Stimulated activated CD4-positive, alpha-beta T cell treated with anti-CD3 and anti-CD28 coated beads, Interleukin-12 subunit alpha, Interleukin-12 subunit beta, amount 100 ng/mL, for 24 hours (primary cell): ENCODE measurements at places on chromosomes 4 and X.

DNA sequence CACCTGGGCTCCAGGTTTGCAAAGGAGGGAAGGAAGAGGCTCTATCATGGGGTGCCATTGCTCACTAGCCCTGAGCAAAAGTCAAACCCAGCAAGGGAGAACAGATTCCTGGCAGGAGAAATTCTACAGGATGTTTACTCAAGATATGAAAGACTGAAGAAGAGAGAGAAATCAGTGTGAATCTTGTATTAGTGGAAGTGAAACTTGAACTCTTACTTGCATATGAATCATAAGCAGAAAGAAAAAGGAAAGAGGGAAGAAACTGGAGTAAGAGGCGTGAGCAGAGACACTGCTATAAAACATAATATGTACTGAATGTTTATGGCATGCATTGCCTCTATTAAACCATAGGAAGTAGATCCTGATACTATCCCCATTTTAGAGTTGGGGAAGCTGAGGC, 60.9 kb downstream of the C4orf46 start:
- DNase-seq, result no peak

GRCh38 chr4:170652571-170652970, 562.8 kb upstream of the AADAT start:
- DNase-seq, result no peak

- DNase-seq, result no peak
Measured at GRCh38 chr4:33090910-33091309, 2370.7 kb downstream of the PCDH7 start.

DNA sequence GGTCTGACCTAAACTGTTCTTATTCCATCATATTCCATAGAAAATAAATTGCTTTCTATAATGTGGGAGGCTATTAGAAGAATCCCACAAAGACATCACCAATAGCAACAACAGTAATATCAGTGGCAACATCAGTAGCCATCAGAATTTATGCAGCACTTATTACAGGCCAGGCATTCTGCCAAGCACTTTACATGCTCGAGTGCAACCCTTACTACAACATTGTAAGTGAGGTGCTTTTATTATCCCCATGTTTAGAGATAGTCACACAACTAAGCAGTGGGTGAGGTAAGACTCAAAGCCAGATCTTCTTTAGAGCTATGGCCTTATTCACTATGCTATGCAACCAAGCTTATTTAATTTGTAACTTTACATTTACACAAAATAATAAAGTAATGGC, 317.1 kb upstream of the BMP3 start:
- no peak for DNase-seq

- no peak for DNase-seq
Measured at GRCh38 chr4:5730993-5731990, 20.3 kb downstream of the EVC start.

GRCh38 chr4:129264008-129264657, 168.2 kb downstream of the C4orf33 start:
- no peak for DNase-seq

DNA sequence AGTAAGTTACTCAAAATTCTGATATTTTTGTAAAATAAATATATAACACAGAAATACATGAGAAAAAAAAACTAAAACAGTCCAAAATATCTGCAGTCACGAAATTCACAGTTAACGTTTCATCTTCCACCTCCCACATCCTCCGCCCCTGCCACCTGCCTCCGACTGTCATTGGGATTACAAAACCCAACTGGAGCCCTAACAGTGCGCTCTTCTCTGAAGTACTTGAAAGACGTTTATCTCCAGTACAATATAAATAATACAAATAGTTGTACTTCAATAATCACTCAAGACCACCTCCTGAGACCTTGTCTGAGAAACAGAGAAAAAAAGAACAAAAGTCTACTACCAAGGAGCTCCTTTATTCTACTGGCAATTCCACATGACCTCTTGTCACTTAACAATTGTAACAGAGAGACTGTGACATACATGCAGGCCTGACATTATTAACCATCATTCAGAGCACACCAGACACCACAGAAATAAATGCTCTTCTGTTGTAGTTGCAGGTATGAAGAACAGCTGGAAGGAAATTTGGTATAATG, 280.6 kb downstream of the PPP3CA start:
- no peak for DNase-seq

- no peak for DNase-seq
Measured at GRCh38 chrX:13254076-13254785, 65.6 kb downstream of the ATXN3L start.

DNA sequence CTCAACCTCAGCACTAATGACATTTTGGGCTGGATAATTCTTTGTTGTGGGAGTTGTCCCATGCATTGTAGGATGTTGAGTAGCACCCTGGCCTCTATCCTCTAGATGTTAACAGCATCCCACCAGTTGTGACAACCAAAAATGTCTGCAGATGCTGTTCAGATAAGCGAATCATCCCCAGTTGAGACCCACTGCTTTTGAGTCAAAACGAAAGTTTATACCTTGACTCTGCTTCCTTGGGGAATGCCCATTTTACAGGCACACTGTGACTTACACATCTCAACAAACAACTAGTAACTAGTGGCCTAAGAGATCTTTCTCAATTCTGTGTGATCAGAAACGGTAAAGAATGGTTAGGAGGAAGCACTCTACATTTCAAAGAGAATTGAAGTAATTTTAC, 37.0 kb downstream of the SEPSECS start:
- no peak for DNase-seq

DNA sequence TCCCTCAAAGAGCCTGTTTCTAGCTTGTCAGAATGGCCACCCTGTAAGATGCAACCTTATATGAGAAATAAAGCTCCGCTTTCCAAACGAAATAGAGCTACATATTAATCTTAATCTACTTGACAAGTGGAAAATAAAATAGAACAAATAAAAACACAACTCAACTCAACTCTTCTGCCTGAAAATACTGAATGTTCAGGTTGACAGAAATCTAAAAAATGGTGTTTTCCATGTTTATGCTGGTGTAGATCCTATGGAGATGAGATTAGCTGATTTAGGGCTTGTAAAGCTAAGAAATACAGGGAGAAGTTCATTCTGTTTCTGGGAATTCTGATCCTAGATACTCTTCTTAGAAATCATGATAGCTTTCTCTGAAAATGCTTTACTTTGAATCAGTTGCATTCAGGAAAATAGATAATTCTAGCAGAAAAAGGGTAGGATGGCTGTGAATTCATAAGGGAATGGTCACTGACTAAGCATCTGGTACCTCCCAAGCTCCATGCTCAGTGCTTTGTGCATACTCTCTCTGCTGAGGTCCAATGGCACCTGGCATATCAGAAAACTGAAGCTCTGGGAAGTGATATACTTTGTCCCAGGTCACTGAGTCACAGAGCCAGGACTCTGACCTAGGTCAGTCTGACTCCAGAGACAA, 89.2 kb upstream of the EXOC1L start:
- no peak for DNase-seq

- no peak for DNase-seq
Measured at GRCh38 chr4:158521484-158522088, at the start of gene RXFP1. Gene RXFP1 (plus strand): TSS chr4:158521882. CDS start chr4:158521977, 95 bp downstream.

DNA sequence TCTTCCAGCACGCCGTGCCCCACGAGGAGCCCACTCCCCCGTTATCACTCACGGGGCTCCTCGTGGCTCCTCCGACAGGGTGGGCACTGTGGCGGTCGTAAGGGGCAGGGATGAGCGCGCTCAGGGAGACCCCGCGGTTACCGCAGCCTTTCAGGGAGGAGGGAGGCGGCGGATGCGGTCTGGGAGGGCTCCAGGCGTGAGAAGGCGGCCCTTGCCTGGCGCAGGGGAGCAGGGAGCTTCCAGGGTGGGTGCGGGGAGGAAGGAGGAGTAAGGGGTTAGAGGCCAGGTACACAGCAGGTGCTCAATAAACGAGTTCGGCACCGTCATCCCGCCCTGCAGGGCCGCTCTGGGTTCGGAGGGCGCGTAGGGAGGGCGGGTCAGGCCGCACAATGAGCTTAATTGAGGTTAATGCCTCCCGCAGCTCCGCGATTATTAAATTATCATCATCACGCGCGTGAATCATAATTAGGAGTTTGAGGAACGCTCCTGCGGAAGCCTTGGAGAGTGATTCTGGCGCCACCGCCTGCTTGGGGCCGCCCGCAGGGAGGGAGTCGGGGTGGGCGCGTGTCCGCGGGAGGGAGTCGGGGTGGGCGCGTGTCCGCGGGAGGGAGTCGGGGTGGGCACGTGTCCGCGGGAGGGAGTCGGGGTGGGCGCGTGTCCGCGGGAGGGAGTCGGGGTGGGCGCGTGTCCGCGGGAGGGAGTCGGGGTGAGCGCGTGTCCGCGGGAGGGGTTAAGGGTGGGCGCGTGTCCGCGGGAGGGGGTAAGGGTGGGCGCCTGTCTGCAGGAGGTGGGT, 7.6 kb upstream of the NKX1-1 start:
- DNase-seq, result no peak

GRCh38 chr4:155532373-155533085, 134.1 kb upstream of the GUCY1A1 start:
- DNase-seq, result no peak

DNA sequence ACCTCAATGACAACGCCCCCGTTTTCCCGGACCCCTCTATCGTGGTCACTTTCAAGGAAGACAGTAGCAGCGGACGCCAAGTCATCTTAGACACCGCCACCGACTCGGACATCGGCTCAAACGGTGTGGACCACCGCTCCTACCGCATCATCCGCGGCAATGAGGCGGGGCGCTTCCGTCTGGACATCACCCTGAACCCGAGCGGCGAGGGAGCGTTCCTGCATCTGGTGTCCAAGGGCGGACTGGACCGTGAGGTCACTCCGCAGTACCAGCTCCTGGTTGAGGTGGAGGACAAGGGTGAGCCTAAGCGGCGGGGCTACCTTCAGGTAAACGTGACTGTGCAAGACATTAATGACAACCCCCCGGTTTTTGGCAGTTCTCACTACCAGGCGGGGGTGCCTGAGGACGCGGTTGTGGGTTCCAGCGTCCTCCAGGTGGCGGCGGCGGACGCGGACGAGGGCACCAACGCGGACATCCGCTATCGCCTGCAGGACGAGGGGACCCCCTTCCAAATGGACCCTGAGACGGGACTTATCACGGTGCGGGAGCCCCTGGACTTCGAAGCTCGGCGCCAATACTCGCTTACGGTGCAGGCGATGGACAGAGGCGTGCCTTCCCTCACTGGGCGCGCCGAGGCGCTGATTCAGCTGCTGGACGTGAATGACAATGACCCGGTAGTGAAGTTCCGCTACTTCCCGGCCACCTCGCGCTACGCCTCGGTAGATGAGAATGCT, 2.2 kb downstream of the FAT4 start:
- no peak for DNase-seq

DNA sequence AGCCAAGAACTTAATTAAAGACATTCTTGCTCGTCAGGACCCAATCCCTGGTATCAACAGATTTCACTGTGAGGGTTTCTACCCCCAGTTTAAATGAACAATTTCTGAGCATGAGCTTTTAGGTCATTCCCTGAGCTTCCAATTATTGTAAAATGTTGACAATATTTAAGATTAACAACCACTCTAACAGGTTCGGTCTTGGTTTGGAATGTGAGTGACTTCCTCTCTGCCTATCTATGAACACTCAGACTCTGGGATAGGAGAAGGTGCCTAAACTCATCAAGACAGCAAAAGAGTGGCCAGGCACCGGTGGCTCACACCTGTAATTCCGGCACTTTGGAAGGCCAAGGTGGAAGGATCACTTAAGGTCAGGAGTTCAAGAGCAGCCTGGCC, 82.9 kb upstream of the TMEM150C start:
- no peak for DNase-seq

DNA sequence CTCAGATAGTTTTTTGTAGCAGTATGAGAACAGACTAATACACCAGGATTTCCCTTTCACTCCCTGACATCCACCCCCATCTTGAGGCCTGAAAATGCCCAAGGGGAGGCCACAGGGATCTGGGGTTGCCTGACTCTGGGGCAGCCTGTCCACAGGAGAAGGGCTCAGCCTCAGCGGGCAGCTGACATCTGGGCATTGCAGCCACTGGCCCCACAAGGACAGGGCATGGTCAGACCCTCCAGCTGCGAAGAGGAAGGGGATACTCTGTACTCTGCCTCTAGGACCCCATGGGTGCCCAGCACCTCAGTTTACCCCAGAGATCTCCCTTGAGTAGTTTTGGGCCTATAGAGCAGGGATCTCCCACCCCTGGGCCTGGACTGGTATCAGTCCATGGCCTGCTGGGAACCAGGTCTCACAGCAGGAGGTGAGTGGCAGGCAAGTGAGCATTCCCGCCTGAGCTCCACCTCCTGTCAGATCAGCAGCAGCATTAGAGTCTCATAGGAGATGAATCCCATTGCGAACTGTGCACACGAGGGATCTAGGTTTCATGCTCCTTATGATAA, 138.9 kb downstream of the HMX1 start:
- DNase-seq, result no peak
